Ascending aorta (tissue), 2 donors: ENCODE measurements at places on chromosomes 4 and X.

- DNase-seq: no peak
These were observed 1443.3 kb downstream of the RAPGEF2 start for GRCh38 chr4:160546201-160546600.

DNA sequence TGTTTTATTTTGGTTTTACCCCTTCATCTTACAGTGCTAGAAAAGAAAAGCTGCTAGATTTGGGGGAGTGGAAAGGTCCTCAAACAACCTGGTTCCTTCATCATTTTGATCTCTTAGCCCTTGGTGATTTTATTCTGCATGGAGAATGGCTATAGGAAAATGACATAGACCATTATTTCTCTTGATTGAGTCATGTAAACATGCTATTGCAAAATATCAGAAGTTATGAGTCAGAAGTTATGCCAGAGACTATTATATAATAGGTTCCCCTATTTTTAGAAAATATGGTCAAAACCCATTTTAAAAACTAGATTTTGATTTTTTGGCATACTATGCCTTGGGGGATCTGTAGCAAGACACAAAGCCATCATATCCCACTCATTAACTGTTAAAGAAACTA lies 83.7 kb upstream of the FAM9C start:
- DNase-seq: no peak

DNA sequence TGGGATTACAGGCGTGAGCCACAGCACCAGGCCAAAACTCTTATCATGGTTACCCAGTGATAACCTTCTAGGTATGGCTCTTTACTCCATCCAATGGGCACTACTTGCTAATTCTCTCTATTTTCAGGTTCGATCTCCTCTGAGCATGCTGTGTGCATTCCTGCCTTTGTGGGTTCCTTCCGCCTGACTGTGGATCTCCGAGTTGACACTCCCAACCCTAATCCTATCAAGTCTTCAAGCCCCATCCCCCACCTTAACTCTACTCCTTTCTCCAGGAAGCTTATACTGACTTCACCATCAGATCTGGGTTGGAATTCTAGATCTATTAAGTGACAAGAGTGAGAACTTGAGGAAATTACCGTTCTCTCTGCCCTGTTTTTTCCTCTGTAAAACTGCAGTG lies 64.6 kb downstream of the ZAR1 start:
- DNase-seq: no peak

DNA sequence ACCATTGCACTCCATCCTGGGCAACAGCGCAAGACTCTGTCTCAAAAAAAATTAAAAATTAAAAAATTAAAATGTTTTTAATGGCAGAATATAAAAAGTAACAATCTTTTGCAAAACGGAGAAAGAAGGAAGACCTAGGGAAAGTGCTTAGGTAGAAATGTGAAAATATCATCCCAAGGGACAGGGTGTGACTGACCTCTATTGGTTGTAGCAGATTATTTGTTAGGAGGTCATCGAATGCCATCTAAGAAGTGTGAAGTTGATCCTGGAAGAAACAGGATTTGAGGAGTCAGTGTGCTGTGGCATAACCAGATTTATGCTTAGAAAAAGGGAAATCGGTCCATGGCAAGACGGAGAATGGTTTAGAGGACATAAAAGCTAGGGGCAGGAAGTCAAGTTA lies 18.1 kb upstream of the C4orf36 start:
- DNase-seq: no peak

GRCh38 chrX:20974326-20974725 lies 399.9 kb upstream of the CNKSR2 start:
- no peak for DNase-seq

DNA sequence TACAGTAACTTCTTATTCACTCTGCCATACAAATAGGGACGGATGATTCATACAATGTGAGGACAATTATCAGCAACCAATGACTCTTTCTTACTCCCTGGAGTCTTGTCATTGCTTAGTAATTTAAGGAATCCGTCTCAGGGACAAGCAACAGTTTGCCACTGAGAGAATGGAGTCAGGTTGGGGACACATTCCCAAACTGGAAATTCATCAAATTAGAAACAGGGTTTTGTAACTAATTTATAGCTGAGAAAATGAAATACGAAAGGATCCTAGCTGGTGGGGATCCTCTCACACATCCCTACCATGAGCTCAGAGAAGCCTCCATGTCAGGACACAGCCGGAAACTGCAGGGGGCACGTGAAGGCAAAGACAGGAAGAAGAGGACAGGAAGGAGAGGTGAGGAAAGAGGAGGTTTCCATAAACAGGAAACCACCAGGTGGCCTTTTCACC lies 50.4 kb upstream of the KDR start:
- no peak for DNase-seq

GRCh38 chr4:12679217-12679616 lies 804.9 kb downstream of the RAB28 start:
- DNase-seq: no peak

DNA sequence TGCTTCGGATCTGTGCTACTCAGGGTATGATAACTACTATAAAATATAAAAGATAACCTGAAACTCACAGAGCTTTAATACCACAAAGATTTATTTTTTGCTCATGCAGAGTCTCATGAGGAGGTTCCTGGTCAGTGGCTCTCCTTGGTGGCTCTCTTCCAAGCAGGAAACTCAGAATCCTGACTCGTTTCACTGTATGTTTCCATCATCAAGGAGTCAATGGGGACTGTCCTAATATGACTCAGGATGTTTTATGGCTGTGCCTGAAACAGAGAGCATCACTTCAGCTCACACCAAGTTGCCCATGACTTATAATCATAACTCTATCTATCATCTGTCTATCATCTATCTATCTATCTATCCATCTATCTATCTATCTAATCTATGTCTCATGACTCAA lies 620.8 kb upstream of the NR3C2 start:
- no peak for DNase-seq

DNA sequence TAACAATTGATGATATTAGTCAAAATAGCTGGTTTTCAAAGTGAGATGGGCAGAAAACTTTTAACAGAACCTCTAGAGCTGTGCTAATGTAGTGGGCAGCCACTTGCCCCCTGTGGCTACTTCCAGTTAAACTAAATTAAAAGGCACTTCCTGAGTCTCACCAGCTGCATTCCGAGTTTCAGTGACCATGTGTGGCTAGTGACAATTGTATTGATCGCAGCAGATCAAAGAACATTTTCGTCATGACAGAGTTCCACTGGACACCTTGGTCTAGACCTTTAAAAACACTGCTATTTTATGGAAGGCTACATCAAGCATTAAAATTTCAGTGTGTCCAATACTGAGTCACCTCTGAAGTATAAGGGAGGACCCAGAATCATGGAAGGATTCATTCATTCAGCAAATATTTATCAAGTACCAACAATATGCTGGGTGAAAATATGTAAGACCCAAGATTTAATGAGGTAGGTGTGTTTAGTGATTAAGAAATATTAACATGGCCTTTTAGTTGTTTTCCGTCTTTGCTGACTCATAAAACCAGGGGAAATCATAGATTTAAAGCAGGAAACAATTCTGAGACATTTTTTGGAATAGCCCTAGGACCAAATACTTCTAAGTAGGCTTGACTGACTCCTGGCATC lies 5.1 kb upstream of the FAT1 start:
- DNase-seq: no peak

- DNase-seq: no peak
These were observed 342.5 kb upstream of the GATB start for GRCh38 chr4:152103181-152103901.

- no peak for DNase-seq
These were observed 432.8 kb downstream of the ANKRD50 start for GRCh38 chr4:124279741-124280140.

DNA sequence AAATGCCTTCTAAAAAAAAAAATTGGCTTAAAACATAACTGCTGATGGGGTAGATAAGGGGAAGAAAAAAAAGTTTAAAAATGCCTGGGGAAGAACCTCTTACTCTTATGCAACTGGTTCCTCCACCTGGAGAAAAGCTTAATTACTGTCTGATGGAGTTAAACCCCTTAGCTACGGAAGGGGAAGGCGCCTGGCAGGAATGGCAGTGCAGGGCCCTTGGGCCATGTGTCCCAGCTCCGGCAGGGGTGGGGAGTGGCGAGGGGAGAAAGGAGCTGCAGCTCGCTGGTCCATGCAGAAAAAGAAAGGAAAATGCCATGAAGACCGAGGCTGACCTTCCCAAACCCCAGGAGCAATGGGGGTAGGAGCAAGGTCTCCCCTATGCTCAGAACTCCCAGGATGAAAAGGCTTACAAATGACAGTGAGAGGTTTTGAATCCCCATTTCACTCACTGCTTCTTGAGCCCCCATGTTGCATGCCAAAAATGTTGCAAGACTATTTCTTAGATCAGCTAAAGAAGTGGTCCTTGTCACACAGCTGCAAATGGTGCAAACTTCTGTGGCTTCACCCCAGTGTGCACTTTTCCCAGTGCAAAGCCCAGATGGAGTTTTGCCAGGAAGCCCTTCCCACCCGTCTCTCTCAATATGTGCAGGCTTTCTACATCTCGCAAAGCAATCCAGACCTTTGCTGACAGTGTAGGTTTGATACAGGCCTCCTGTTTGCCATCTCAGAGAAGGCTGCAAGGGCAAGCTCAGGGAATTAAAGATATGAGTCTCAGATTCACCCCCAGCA lies 204.8 kb upstream of the CT83 start:
- no peak for DNase-seq

DNA sequence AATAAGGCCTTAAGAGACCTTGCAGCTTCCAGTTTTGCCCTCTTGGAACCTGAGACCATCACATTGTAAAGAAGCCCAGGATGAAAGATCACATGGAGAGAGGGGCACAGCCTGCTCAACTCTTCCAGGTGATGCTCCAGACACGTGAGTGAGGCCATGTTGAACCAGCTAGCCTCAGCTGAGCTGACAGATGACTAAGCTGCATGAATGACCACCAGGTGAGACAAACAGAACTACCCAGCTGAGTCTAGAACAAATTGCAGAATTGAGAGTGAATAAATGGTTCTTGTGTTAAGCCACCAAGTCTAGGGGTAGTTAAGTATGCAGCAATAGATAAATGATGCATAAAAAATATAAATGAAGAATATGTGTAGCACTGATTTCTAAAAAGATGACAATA lies 16.8 kb upstream of the GPR82 start:
- no peak for DNase-seq

- no peak for DNase-seq
These were observed 80.8 kb downstream of the CCSER1 start for GRCh38 chr4:90207887-90208454.

DNA sequence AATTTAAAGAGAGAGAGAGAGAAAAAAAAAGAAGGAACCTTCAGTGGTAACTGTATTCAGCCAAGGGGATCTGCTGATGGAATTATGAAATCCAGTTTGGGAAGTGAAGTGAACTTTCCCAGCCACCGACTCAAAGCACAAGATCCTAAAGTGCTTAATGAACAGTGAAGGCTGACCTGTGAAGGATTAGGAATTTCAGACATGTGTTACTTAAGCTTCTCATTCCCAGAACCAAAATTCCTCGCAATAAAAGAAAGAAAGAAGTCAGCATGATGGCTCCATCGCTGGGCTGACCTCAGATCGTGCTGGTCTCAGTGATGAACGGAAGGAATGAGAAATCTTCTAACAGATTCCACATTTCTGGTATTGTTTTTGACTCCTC lies 135.2 kb downstream of the ARSF start:
- no peak for DNase-seq

- no peak for DNase-seq
These were observed 37.1 kb upstream of the TLR2 start for GRCh38 chr4:153646978-153647377.

DNA sequence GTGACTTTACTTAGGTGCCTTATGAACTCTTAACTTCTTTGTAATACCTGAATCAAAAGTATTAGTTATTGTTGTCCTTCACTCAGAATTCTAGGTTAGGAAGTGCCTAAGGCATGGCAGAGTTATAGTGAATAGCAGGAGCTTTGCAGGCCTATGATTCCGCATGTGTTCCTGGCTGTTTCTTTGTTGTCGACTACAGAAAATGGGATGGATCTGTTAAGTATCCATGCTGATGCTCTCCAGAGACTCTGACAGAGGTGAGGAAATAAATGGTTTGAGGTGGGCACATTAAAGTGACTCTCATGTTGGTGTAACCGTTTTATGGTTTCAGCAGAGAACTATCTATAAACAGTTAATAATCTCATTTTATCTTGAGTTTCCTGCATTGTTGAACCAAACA lies 1601.3 kb downstream of the PCDH7 start:
- DNase-seq: no peak
